Midbrain (tissue), 1 donor: ENCODE measurements at places on chromosomes 7 and 10.

DNA sequence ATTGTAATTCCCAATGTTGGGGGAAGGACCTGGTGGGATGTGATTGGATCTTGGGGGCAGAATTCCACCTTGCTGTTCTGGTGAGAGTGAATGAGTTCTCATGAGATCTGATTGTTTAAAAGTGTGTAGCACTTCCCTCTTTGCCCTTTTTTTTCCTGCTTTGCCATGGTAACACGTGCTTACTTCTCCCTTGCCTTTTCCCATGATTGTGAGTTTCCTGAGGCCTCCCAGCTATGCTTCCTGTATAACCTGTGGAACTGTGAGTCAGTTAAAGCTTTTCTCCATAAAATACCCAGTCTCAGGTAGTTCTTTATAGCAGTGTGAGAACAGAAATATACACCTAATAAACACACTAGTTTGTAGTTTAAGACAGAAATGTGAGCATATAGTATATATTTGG lies 166.8 kb upstream of the MAGI2 start:
- DNase-seq: no peak

DNA sequence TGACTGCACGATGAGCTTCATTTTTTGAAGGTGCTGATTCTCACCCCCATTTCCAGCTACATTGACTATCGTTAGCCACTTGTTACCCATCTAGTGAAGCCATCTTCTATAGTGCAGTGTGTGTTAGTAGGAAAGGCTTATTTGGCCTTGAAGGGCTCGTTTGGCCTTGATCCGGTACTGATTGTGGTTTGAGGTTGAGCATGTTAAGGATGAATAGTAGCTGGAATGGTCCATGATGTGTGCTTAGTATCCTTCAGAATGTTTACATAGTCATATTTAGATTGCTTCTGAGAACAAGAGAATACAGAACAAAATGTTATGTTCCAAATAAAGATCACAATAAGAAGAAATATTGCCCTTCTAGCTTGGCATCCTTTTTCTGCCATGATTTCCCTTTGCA lies 591.5 kb downstream of the AUTS2 start:
- no peak for DNase-seq

DNA sequence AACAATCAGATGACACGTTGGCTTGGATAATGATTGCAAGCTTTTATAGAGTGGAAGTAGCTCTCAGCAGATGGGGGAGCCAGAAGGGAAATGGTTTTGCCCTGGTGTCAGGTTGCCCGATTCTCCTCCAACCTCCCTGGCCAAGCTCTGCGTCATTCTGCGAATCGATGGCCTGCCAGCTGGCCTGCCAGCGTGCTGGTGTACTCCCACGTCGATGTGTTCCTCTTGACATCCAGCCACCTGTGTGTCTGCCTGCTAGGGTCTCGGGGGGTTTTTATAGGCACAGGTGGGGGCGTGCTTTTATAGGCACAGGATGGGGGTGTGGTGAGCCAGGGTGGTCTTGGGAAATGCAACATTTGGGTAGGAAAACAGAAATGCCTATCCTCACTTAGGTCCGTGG lies 4.6 kb downstream of the NET1 start:
- DNase-seq: no peak

DNA sequence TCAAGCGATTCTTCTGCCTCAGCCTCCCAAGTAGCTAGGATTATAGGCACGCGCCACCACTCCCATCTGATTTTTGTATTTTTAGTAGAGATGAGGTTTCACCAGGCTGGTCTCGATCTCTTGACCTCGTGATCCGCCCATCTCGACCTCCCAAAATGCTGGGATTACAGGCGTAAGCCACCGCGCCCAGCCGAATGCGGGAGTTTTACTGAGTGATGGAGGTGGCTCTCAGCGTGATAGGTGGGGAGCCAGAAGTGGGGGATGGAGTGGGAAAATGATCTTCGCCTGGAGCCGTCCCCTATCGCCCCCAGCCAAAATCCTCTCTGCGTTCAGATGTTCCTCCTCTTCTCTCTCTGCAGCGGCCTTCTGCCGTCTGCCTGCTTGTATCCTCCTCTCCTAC lies 348.4 kb upstream of the NPSR1 start:
- no peak for DNase-seq

DNA sequence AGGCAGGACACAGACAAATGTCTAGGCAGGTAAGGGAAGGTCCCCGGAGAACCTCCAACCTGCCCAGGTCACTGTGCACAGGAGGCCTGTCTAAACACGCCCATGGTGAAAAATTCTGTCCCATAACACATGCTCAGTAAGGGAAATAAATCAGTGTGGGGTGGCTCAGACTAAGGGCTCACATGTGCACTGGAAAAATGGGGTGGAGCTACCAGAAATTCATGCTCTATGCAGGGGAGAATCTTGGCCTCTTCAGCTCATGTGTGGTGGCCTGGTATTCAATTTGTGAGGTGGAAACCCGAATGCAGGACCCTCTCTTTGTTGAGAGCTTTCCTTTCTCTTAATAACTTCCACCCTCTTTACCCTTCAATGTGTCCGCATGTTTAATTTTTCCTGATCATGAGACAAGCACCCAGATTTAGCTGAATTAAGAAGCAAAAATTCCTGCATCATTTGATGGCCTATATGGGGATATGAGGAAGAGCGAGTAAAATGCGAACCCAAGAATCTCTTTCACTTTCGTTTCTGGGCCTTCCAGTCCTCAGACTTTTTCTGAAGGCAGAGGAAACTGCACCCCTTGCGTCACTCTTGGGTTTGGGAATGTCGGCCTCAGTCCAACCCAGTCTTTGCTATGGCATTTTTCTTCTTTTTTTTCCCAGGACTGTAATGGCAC lies 163.2 kb downstream of the DGKB start:
- no peak for DNase-seq
